Bronchus fibroblast of lung (primary cell): ENCODE measurements at places on chromosomes 5 and 9. TPM values are rescaled to one million over a fixed set of nuclear protein-coding genes. Genes with fewer than 3 reads are reported as not detected.

Gene MEF2C
- total RNA-seq: 1.9 and 3.0 TPM in 2 replicates

Gene OBP2B
- total RNA-seq: not detected in 2 replicates

Gene GLRA1
- total RNA-seq: not detected in 2 replicates

Gene MXD3
- total RNA-seq: 81.2 and 89.0 TPM in 2 replicates

Gene FLT4
- total RNA-seq: under 0.01 and 0.45 TPM in 2 replicates

Gene SLC34A3
- not detected in 2 replicates for total RNA-seq
